ENCODE measurements at places on chromosomes 4 and X.

GRCh38 chrX:118594697-118595420, 99.2 kb downstream of the DOCK11 start:
- DNase-seq, result no peak

DNA sequence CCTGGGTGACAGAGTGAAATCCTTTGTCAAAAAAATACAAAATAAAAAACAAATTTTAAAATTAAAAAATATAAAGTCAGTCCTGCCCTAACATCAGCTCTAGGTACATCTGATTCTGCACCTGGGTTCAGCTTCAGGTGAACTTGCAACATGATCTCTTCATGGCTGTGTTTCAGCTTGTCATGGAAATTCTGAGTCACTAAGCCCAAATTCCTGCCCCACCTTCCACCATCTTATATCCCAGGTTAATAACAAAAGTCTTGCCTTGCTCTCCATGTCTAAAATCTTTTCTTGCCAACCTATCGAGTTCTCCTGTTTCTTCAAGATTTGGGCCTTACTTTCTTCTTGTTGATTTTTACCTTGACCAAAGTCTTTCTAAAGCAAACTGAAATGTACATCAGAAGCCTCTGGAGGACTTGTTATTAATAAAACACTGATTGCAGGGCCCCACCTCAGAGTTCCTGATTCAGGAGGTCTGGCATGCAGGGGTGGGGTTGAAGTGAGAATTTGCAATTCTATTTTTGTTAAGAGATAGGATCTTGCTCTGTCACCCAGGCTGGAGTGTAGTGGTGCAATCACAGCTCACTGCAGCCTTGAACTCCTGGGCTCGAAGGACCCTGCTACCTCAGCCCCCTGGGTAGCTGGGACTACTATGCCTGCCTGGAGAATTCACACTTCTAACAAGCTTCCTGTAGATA, 125.8 kb upstream of the VCX3A start:
- DNase-seq, result no peak

- DNase-seq, result no peak
Measured at GRCh38 chr4:81982846-81983540, 390.8 kb downstream of the HNRNPD start.

DNA sequence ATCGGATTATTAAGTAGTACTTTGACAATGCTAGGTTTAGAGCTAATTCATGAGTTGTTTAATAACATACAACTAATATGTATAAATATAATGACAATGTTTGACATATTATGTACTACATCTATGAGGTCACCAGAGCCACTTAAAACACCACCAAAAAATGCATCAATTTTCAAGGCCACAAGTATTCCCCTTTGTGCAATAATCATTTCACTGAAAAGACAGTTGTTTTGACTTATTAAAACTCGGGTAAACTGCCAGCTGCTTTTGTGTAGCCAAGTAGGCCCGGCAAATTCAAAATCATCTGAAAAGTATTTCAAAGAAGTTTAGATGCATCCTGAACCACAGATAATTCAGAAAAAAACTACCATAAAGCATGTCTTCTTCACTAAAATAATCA, 48.7 kb downstream of the CLOCK start:
- no peak for DNase-seq

- no peak for DNase-seq
Measured at GRCh38 chrX:65574356-65574755, 39.8 kb upstream of the LAS1L start.
